ENCODE measurements at places on chromosomes 16 and 17.

DNA sequence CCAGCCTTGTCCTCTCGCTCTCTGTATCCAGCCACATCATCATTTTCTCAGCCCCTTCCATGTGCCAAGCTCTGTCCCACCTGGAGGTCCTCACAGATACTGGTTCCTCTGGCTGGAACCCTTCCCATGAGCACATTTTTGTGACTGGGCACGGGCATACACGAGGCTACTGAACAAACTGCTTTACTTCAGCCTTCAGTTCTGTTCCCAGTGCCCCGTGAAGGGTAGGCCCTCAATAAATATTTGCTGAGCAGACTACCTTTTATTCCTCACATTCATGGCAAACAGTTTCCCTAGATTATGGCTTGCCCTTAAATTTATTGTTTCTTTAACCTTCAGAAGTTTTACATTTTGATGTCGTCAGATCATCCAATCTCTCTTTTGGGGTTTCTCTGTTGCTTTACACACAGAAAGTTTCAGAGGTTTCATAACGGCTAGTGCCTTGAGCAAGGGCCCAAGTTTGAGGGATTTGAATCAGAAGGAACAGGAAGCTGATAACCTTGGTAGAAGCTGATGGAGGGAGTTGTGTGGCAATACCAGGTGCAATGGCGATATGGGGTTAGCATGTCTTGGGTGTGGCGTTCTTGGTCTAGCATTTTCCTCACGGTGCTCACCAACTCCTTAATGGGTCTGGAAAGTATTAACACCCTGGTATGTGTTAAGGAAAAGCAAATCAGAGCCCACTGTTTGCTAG lies 27.8 kb downstream of the TMEM92 start:
- no peak for DNase-seq

- DNase-seq, result no peak
Measured at GRCh38 chr16:78242239-78242630, 142.8 kb downstream of the WWOX start.

- DNase-seq, result peak; percentile 11
Measured at GRCh38 chr17:39094607-39095308, 56.7 kb downstream of the PLXDC1 start.

GRCh38 chr17:17385491-17385890 lies 82.3 kb downstream of the NT5M start:
- no peak for DNase-seq

- DNase-seq, result peak; percentile 14
Measured at GRCh38 chr16:74667255-74667700, 601 bp upstream of the RFWD3 start.

DNA sequence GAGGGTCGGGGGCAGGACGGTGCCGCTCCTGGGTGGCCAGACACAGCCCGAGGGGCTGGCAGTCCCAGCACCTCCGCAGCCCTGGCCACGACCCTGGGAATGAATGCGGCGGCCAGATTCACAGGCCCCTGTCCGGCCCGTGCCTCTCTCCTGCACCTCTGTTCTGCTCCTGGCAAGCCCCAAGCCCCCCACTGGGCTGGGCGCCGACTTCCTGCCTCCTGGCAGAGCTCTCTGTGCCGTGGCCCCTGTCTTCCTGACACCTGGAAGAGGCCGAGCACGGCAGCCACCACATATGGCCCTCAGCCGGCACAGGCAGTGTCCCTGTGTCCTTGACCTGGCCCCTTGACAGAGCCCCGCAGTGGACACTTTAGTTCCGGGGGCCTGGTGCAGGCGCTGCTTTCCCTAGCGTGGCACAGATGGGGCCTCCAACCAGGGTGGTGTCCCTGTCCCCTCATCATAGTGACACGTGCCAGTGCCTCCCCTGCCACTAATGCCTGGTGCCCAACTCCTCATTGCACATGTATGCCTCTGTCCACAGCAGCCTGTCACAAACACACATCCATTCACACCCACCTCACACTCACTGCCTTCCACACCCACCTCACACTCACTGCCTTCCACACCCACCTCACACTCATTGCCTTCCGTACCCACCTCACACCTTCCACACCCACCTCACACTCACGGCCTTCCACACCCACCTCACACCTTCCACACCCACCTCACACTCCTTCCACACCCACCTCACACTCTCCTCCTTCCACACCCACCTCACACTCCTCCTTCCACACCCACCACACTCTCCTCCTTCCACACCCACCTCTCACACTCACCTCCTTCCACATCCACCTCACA lies 110.6 kb upstream of the PLCG2 start:
- DNase-seq, result no peak

DNA sequence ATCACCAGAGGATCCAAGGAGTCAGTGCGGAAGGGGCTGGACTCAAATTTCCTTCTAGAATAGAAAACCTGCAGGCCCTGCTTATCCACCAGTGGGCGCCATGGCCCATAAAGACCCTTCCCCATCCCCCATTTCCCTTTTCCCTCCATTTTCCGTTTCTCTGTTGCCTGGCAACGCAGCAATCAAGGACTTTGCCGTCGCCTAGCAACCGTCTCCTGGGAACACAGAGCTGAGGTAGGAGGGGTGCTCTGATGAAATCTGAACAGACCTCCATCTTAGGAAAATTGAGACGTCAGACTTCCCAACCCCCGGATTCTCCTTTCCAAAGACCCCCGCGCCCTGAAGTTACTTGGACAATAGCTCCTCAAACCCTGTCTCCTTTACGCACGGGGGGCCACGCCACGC lies 5.7 kb downstream of the DLG4 start:
- DNase-seq, result peak; percentile 55

DNA sequence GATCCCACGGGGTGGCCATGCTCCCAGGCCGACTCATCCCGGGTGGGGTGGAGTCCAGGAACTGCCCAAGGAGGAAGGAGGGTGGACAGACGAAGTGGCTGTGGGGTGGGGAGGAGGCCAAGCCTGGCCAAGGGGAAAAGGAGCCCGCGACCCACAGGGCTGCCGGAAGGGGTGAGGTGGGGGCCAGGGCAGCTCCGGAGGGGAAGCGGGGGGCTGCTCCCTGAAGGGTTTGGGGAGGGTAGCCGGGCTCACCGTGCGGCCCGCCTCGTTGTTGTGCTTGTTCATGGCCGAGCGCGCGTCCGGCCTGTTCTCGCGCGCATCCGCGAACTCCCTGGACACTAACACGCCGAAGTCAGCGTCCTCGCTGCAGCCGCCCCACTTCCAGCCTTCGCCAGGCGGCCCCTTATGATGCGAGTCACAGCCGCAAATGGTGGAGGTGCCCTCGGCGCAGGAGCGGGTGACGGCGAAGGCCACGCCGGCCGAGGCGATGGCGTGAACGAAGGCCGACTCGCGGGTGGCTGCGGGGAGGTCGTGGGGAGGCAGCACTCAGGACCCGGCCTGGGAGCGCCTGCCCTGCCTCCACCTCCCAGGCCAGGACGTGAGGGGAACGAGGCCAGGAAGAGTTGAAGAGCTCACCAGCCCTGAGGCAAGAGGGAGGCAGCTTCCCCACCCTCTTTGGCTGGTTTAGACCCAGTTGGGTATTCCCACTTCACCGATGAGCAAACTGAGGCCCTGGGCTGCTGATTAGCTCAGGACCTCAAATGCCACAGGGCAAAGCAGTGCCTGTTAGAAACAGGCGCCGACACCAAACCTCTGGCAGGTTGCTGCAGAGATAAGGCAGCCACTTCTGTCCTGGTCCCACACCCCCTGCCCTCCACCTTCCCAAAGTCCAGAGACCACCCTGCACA lies 48.7 kb downstream of the WNT3 start:
- no peak for DNase-seq

- DNase-seq, result no peak
Measured at GRCh38 chr16:87384162-87384874, 742 bp upstream of the FBXO31 start.

- no peak for DNase-seq
Measured at GRCh38 chr17:60103957-60104356, 25.2 kb upstream of the HEATR6 start.

DNA sequence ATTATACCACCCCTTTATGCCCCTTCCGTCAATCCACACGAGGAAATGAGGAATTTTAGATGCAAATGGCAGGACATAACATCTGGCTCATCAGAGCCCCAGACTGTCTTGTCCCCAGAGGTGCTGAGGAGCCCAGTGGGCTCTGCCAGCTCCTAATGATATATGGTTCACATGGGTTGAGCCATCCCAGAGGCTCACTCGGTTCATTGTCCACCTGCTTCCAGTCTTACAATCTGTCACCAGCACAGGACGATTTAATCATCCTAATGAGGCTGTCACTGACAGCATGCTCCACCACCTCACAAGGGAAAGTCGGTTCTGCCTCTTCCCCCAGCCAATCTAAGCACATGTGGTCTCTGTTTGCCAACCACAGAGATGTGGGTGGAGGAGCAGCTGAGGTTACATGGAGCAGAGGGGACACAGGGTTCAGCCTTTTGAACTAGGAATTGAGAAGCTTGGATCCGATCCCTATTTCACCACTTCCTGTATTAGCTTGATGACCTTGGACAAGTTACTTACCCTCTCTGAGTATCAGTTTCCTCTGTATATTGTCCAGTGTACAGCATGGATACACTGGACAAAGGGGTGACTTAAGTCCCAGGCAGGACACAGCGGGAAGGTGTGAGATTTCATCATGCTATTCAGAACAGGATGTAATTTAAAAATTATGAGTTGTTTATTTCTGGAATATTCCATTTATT lies 27.0 kb upstream of the DHX8 start:
- no peak for DNase-seq

GRCh38 chr17:77526728-77527350 lies 386.1 kb downstream of the SEC14L1 start:
- no peak for DNase-seq

GRCh38 chr16:88068476-88069396 lies 117.5 kb downstream of the BANP start:
- no peak for DNase-seq

GRCh38 chr17:67024736-67025135 lies 19.6 kb upstream of the CACNG1 start:
- DNase-seq, result no peak

- no peak for DNase-seq
Measured at GRCh38 chr16:82062645-82063058, 27.6 kb downstream of the HSD17B2 start.

DNA sequence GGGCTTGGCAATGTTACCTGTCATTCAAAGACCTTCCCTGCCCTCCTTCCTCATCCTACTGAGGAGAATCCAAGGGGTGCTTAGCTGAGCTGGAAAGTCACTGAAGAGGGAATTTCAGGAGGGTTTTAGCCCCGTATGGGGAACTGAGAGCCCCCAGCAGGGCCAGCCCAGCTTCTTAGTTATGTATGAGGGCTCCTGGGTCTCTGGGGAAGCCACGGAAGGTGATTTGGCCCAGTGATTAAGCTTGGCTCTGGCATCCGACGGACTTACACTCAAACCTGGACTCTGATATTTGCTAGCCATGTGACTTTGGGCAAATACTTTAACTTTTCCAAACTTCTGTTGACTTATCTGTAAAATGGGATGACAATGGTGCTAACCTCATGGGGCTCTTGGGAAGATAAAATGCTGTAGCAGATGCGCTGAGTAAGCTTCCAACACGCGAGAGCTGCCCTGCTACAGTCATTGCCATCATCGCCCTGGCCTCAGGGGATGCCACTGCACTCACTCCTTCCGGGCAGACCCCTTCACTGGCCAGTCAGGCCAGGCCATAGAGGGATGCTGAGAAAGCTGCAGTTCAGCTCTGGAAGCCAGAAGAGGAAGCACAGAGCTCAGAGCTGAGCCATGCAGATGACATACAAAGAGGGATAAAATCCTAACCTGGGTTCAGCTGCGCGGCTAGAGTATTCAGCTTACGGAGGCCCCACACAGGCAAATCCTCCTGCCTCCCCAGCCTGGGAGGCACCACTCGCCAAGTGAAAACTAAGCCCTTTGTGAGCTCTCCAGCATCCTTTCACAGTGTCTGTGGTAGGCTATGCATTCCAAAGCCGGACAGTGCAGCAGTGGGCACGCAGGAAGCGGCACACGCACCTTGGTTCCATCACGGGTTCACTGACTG lies 44.9 kb upstream of the PIK3R6 start:
- DNase-seq, result no peak

DNA sequence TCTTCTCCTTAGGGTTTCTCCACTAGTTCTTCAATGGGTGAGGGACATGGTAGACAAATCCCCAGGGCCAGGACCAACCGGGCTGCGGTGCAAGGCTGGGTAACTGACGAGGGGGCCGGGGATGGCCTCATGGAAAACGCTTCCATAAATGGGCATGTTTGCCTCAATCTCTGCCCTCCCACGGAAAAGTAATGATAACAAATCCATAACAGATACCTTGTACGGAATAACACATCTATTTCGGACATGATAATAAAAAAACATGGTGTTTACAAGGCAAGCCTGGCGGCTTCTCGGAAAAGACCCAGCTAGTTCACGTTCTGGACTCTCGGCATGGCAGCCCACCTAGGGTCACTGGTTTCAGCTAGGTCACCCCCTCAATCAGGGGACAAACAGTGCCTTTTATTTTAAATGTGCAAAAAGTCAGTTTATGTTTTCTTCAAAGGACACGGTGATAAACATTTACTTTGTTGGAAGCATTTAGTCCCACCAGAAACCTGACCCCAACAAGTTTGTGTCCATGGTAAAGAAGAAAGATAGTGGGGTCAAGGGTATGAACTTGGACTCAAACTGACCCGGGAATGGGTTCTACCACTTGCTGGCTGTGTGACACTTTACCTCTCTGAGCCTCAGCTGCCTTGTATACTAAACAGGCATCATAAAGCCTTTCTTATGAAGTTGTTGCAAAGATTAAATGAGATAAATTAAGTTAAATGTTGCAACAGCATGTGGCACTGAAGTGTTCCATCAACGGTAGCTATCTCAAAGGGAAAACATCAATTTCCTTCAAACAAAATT lies 1.7 kb downstream of the MYH11 start:
- no peak for DNase-seq
